ENCODE measurements at places on chromosomes 1 and 21.

GRCh38 chr1:191222206-191222605, 744.5 kb upstream of the BRINP3 start:
- no peak for DNase-seq

DNA sequence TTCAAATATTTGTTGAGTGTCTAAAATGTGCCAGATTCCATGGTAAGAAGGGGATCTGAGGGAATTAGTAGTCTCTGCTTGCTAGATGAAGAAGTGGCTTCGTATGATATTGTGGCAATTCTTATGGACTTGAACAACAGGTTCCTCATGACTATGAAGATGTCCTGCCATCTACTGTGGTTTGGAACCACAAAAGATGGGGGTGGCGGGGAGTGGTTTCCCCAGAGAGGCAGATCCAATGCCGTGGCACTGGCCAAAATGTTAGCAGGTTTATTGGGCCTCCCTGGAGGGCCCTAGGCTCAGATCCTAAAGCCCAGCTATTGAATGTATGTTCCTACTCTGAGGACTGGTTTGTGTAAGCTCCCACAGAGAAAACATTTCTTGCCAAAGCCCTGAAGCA, 120.8 kb downstream of the RGS2 start:
- no peak for DNase-seq

GRCh38 chr1:31507676-31508530, 68.4 kb upstream of the TINAGL1 start:
- DNase-seq: no peak

GRCh38 chr1:194268839-194269238, 1082.4 kb upstream of the B3GALT2 start:
- no peak for DNase-seq

GRCh38 chr1:150512846-150513245, 2.7 kb upstream of the FALEC start:
- DNase-seq: no peak

- DNase-seq: no peak
Observed at GRCh38 chr1:207015791-207016190, 16.8 kb downstream of the C1orf116 start.

DNA sequence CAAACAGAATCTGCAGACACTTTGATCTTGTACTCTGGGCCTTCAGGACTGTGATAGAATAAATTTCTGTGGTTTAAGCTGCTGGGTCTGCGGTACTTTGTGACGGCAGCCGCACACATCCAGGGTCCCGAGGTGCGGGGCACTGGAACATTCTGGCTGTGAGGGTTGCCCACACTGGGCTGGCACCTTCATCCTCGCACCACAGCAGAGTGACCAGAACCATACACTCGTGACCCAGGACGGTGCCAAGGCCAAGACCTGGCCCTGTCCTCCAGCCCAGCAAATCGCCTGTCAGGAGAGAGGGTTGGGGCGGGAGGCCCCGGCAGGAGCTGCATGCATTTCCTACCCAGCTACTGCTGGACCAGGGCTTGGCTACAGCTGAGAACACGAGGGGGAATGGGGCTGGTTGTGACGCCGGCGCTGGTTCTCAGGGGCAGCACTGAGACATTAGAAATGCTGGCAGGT, 2.6 kb upstream of the FTCD start:
- DNase-seq: no peak

GRCh38 chr1:102852613-102853012, 255.7 kb downstream of the COL11A1 start:
- DNase-seq: no peak

- DNase-seq: no peak
Observed at GRCh38 chr1:237041795-237042525, at the start of gene RYR2. TSS of gene RYR2 (plus strand) at chr1:237042184. CDS start at chr1:237042522, 338 bp downstream.

DNA sequence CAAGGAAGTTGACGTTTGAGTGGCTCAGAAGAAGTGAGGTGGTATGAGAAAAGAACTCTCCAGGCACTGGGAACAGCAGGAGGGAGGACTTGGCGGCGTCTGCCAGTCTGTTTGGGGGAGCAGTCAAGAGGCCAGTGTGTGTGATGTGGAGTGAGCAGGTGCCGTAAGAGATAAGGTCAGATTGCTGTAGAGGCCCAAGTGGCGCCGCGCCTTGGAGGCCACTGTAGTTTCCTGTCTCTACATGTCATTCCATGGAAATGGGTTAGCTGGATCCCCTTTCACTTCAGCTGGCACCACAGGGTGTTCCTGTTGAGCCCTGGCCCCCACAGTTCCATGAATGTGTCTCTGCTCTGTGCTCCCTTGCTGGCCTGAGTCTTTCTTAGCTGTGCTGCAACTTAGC, 35.5 kb upstream of the PTPRF start:
- DNase-seq: no peak

- DNase-seq: no peak
Observed at GRCh38 chr21:40158366-40158765, 291.1 kb downstream of the PCP4 start.

DNA sequence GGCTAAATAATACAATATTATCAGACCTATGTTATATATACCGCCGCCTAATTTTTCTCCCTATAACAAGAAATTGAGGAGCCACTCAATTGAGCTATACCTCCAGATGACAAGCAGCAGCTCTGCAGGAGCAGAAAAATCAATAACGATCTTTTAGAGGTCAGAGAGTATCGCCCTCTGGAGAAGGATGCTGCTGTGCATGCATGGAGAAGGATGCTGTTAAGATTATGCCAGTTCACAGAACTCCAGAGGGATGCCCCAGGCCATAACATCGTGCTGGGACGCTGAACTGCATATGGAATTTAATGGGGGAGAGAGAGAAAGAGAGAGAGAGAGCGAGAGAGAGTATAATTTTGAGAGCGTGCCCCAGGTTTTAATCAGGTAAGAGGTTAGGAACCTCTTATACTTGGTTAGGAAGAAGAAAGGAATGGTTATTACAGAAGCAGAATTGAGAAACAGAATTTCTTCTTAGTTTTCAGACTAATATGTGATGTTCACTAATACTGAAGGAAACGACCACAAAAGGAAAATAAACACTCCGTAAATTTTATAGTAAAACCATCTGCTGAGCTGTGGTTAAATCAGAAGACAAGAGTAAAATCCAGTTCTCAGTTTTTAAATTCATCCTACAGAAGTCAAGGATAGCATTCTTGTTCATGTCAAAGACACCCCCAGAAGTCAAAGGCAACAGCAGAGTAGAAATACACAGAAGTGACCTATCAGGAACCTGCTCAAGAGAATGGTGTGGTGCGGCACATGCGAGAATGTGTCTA, 111.1 kb downstream of the SMYD2 start:
- DNase-seq: no peak

GRCh38 chr1:221708076-221708571, 33.8 kb downstream of the DUSP10 start:
- no peak for DNase-seq

DNA sequence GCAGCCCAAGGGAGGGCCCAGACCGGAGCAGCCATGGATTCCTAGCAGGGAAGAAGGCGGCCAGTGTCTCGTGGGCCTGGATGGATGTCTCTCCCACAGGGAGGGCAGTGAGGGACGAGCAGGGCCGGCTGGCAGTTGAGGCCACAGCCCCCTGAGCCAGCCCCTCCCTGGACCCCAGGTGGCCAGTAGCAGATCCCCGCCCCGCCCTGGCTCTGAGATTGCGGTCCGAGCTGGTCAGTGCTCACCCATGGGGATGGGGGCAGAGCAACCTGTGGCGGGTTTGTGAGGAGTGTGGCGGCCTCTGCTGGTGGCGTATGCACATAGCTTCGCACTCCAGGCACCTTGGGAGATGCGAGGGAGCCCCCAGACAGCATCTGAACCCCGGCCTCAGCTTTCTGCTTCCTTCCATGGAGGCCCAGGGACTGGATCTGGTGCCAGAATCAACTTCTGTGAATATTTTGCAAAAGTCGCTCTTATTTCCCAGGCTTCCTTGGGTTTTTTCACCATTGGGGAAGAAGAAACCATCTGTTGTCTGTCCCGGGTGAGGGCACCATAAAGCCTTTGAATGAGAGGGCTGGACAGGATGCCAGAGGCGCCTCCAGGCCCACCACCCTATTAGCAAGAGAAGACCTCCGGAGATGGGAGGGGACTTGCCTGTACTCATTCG, 8.4 kb upstream of the KCNN3 start:
- DNase-seq: peak; percentile 75

DNA sequence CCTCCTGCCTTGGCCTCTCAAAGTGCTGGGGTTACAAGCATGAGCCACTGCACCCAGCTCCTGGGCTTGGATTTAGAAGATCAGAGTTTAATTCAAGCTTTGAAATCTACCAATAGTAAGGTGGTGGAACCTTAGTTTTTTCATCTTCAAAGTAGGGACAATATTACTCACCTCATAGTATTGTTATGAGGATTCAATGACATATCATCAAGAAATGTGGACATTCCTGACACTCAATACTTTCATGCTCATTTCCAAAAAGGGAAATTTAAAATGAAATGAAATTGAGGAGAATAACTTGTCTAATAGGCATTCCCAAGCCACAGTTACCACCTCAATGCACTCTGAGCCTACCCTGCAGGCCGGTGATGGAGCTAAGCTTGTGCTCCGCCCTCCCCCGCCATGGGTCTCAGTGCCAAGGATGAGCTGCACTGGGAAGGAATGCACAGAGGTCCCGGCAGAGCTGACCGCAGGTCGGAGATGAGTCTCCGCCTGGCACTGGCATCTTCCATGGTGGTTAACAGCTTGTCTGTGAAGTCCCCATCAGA, 56.5 kb upstream of the BCAR3 start:
- DNase-seq: no peak

DNA sequence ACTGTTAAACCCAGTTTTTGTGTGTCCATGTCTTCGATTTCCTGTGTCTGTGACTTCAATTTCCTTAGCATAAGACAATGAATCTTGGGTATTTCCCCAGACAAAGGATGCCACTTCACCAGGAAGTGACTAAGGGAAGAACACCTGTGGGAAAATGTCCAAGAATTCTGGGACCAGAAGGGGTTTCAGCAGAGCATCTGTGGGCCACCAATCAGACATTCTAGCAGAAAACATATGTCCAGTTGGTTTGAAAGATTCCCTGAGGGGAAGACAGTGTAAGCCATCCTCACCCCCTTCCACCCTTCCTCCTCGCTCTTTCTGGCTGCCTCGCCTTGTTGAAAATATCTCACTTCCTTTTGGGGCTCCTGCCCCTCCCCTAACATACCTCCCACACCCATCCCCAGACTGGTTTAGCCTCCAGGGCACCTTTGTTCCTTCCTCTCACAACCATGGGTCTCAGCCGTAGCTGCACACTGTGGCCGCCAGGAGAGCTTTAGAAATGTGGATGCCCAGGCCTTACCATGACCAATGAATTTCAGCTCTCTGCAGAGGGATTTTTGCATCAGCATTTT, 25.5 kb upstream of the IFNAR1 start:
- peak; percentile 32 for DNase-seq

GRCh38 chr1:154751690-154752089, 118.4 kb downstream of the KCNN3 start:
- DNase-seq: no peak

- no peak for DNase-seq
Observed at GRCh38 chr1:228077565-228078330, 4.8 kb upstream of the ARF1 start.

DNA sequence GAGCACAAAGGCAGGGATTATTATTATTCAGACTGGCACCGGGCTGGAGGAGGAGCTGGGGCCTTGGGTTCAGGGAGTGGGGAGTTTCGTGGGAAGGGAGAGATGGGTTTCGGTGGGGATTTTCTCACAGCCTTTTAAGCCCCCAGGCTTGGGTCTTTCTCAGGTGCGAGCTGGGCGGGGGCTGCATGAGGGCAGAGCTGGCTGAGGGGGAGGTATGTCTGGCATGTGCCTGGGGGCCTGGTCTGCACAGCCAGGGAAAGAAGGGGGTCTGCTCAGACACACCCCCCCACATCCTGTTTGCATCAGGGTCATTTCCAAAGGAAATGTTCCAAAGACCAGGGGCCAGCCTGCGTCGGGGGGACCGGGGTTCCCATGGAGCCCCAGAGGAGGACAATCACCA, 21.6 kb downstream of the GRHL3 start:
- DNase-seq: no peak

DNA sequence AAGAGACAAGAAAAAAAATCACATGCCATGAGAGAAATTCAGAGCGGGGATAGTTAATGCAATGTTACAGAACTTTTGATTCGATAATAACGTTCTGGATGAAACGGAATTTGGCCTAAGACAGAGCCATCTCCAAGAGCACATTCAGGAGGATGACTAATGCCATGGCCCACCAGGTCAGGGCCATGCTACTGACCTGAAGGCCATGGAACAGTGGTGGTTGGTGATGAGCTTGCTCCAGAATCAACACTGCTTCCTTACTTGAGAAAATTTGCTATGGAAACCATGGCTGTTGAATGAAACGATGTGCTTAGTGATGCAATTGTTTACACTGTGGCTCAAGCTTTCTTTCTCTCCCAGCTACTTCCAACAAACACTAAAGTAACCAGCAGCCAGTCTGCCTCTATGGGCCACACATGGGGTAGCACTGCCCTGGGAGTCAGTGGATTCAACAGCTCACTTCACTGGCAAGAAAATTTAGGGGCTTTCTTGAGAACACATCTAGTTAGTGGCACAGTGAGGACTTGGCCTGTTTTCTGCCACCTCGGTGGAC, 299.1 kb downstream of the PCP4 start:
- DNase-seq: no peak

GRCh38 chr1:94013367-94013878, 104.2 kb upstream of the GCLM start:
- no peak for DNase-seq

DNA sequence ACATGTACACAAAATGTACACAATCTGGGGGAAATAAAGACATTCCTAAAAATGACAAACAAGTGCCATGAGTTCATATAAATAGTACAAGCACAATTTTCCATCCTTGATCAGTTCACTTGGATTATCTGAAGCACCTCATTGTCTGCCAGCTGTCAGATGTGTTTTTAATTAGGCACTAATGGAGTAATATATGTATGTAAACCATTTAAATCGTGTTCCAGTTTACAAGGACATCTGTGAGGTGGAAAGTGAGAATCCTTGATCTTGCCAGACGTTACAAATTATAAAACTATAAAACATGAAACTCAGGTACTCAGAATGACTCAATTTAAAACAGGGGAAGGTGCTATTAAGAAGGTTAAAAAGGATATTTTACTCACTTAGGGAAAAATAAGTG, 1312.2 kb downstream of the PLA2G4A start:
- no peak for DNase-seq

DNA sequence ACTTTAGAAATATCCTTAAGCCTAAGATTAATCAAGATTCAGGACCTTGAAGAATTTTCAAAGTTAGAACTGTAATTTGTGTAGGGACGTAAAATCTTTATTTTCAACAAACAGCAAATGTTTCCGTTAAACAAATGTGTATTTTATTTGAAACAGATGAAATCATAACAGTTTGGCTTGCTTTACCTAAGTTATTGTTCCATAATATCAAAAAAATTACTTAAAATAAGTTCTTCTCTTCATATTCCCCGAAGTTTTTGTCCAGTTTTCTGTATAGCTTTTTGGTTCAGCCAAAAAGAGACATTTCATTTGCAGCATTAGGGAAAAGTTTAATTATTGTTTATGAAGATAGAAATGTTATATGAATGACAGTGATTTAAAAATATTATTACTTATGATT, 100.1 kb downstream of the NFIA start:
- no peak for DNase-seq

DNA sequence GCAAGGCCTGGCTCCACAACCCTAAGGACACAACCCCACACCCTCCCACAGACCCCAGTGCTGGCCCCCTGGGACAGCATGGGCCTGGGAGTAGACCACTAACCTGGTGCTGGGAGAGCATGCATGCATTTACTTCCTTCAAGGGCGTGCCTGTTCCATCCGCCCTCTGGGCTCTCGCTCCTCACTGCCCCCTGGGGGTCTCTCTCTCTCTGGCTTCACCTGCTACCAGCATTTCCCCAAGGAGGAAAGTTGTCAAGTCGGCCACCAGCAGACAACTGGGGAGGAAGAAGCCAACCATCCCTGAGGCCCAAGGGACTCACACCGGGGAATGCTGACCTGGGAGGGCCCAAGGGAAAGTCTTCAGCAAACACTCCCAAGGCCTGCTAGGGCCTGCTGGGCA, 6.5 kb downstream of the LRP8 start:
- DNase-seq: no peak

Measured in activated CD8-positive, alpha-beta memory T cell treated with anti-CD3 and anti-CD28 coated beads, Interleukin-2, amount 50 U/mL, for 4 hours (primary cell).